ENCODE measurements at places on chromosomes 6 and 20.

GRCh38 chr6:33114406-33114805 is 38.6 kb downstream of the HLA-DPB1 start:
- DNase-seq = peak; percentile 42

DNA sequence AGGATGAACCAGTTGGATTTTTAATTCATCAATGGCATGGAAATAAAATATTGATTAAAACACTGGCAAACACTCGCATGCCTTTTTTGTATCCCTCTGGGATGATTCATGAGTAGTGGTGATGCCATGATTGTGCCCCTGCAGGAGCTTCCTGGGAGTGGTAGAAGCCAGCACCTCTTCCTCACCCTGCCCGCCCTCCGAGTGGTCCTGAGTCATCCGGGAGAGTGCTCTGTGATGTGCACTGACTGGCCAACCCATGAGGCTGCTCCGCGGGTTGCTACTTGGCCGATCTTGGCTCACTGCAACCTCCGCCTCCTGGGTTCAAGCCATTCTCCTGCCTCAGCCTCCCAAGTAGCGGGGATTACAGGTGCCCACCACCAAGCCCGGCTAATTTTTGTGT is 27.4 kb downstream of the GJA10 start:
- DNase-seq = no peak

DNA sequence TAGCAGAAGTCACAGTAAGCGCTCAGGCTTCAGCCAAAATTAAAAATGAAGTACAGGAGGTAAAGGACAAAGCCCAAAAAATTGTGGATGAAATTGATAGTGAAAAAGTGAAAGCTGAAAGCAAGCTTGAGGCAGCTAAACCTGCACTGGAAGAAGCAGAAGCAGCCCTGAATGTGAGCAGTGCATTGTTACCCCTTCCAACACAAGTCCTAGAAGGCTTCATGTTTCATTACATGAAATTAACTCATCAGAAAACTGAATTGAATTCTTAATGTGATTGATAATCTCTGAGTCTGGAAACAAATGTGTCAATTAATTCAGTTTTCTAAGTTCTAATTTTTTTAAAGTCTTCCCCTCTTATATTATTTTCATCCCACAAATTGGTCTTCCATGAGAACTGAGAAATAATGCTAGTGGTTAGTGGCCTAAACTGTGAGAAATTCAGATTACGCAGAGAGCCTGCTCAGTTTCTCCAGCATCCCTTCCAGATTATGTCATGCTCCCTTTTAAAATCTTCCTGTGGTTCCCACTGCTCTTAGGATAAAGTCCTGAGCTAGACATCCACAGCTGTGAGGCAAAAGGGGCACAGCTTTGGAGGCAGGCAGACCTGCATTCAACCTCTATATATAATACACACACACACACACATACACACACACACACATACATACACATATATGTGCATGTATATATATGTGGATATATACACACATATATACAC is 133.2 kb upstream of the GLP1R start:
- DNase-seq = no peak

GRCh38 chr20:20740541-20740940 is 28.1 kb upstream of the RALGAPA2 start:
- DNase-seq = peak; percentile 64

- no peak for DNase-seq
Observed at GRCh38 chr20:1775117-1775516, 117.5 kb upstream of the SIRPG start.

DNA sequence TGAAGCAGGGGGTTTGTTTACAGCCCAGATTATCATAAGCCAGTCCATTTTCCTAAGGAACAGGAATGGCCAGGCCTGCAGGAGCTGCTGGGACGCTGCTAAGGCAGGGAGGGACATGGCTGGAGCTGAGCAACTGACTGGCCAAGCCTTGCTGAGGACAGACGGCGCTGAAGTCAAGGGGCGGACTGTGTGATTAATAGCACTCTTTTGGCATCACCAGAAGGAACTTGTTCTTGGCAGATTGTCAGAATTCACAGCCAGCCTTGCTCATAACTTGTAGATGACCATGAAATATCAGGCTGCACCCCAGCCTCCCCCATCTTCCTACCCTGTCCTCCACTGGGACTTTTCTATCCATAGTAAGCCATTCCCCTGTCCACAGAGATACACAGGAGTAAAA is 218.8 kb upstream of the RNF24 start:
- peak; percentile 45 for DNase-seq

DNA sequence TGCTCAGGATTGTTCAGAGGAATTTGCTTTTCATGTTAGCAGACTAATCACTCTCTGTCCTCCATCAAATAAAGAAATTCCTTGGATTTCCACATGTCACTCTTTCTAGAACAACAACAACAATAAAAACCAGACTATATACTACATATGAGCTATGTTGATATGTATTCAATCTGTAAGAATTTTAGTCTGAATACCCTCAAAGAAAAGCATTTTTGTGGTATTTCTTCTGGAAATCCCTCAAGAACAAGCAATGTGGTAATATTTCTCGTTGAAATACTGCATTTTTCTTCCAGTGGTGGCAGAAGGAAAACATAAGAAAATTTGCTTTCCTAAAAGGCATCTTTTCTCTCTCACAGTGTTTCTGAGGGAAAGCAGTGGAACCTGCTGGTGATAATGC is 312.6 kb upstream of the RSPO3 start:
- DNase-seq = no peak

GRCh38 chr6:105733556-105734162 is 330.8 kb upstream of the PREP start:
- DNase-seq = peak; percentile 75

- DNase-seq = no peak
Observed at GRCh38 chr6:105220186-105220585, 40.4 kb upstream of the POPDC3 start.

GRCh38 chr6:32460528-32460927 is 20.8 kb downstream of the HLA-DRA start:
- DNase-seq = no peak

- DNase-seq = no peak
Observed at GRCh38 chr6:127173156-127173940, 54.9 kb downstream of the RSPO3 start.

DNA sequence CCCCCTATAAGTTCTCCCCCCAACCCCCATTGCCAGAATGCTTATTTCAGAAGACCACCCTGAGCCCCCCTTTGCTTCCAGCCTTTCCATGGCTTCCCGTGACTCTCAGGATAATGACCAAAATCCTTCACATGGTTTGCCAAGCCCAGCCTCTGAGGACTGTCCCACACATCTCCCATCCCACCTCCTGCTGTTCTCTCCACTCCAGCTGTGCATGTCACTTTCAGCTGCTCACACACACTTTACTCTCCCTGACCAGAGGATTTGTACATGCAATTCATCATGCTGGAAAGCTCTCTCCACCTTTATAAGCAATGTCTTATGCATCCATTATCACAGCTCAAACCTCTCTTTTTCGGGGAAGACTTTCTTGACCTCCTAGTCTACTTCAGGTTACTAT is 164.2 kb downstream of the PRL start:
- no peak for DNase-seq

DNA sequence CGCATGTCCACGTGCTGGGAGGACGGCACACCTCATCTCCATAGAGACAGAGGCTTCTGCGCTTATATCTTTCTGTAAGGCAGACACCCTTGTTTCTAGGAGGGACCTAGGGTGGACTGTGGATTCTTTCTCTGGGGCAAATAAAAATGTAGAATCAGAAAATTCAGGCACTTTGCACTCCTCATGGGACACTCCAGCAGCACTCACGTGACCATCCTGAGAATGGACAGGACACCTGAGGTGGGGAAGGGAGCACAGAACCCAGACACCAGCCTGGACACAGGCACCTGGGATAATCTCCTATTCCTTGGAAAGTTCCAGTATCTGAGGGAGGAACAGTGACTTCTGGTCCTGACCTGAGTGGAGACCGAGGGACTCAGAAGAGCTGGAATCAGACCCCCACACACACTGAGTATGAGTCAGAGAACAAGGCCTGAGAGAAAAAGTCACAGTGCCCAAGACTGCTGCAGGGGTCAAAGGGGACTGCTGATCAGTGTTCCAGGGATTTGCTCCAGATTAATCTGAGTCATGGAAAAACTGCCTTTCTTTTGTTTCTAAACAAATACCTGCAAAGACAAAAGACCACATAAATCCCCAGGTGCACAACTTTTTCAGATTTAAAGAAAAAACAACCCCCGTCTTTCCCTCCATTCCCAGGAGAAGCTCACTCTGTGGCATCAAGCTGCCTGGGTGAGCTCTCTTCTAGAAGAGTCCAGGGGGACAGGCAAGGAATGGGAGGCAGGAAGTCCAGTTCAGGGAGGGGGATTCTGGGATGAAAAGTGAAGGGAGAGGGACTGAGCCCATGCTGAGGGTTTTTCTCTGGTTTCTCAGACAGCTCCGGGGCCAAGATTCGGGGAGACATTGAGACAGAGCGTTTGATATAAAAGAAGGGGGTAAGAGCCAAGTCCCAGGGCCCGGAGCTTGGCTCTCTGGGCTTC is 35.6 kb upstream of the MICB start:
- no peak for DNase-seq

DNA sequence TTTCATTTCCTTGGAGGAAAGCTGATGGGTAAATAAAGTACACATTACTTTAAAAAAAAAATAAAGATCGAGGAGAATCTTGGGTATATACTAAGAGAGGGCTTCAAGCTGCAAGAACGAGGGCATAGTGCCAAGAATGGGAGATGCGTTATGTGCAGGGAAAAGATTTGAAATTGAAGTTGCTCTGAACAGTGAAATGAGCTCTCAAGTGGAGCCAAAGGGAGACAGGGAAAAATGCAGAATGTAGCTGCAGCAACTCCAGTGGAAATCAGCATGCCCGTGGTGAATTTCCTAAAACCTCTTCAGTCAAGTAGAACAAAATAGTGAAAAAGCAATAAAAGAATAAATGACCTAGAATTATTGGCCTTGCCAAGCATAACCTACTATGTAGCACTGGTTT is 11.4 kb upstream of the COL9A1 start:
- no peak for DNase-seq

GRCh38 chr6:7727946-7728854 is 2.3 kb downstream of the BMP6 start:
- DNase-seq = peak; percentile 52

- DNase-seq = no peak
Observed at GRCh38 chr6:129429956-129430355, 280.0 kb downstream of the ARHGAP18 start.

DNA sequence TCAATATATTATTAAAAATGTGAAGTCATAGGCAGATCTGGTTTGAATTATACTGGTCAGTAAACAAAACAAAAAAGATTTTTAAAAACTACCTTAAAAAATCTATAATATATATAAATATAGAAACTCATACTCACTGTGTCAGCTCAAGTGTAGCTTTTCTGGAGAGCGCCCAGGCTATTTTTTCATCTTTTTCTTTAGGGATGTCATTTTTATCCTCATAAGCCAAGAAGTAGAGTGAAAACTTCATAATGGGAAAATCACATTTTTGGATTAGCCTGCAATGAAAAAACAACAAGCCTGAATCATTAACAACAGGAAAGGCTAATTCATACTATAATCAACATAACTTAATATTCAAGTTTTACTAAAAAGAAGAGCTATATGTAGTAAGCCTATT is 18.7 kb downstream of the GLO1 start:
- no peak for DNase-seq

DNA sequence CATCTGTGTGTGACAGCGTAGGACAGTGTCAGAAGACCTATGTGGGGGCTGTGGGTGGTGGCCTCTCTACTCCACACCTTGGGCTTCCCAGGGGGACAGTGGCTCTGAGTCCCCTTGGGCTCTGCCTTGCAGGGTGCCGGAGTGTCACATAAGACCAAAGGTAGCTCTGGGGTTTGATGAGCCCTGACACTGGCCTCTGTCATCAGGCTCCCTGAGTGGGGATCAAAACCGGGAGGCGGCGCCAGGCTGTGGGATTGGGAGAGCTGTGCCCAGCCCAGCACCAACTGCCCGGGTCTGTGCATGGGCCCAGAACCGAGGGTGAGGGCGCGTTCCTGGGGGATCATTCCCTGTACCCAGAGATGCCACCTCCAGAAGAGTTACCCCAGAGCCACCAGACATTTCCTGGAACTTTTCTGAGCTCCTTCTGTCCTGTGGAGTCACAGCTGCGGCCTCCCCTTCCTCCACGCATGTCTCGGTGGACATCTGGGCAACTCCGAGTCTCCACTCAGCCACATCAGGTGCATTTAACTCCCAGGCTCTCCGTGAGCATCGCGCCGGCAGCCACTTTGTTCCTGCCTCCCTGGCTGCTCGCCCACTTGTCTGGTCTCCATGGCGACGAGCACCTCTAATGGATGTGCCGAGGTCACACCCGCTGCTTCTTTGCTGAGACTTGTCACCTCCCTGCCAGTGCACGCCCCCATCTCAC is 94.7 kb downstream of the TMEM242 start:
- DNase-seq = no peak

DNA sequence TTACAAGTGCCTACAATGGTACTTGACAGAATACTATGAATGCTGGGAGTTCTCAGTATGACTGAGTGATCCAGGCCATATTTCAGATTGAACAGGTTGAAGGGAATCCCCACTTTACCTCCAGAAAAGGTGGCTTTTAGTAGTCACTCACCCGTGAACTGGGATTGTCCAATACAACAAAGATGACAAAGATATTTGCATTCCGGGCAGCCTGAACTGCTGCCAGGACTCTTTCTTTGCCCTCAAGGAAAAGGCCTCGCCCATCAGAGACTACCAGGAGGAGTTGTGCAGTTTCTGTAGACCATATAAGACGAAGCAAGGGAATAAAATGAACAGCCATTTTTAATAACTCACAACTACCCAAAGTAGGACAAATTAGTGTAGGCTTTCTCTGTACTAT is 6.3 kb upstream of the LYRM2 start:
- no peak for DNase-seq

GRCh38 chr6:20202324-20202658 is 10.0 kb downstream of the MBOAT1 start:
- no peak for DNase-seq

GRCh38 chr6:159234102-159234553 is 64.9 kb downstream of the FNDC1 start:
- DNase-seq = no peak

- DNase-seq = peak; percentile 32
Observed at GRCh38 chr6:20906945-20907344, 372.7 kb downstream of the CDKAL1 start.

GRCh38 chr20:39066471-39067242 is 104.5 kb downstream of the DHX35 start:
- no peak for DNase-seq

DNA sequence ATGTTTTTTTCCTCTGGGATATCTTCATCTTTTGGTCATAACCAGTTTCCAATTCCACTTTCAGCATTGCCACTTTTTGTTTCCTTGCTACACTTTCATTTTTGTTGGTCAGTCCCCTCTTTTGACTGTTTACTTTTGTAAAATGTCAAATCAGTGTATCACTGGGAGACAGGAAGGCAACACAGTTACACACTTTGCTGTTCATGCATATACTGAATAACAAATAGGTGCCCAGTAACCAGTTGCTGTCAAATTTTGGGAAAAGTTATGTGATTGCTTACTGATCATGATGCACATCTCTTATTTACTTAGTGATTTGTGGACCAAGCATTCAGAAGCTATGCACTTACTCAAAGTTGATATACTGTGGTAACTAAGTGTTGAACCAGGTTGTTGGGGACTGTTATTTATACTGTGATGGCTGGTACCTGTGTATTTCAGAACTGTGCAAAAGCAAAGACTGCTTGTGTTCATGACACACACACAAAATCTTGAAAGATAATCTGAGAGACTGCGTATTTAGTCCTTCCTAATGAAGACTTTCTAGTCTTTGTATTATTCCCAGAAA is 41.0 kb downstream of the ZNF292 start:
- no peak for DNase-seq

All from hematopoietic multipotent progenitor cell treated with erythropoietin and hydrocortisone succinate and interleukin-3 and kit ligand, for 4 days (in vitro differentiated cells).